ENCODE measurements at places on chromosomes 7 and 10.

DNA sequence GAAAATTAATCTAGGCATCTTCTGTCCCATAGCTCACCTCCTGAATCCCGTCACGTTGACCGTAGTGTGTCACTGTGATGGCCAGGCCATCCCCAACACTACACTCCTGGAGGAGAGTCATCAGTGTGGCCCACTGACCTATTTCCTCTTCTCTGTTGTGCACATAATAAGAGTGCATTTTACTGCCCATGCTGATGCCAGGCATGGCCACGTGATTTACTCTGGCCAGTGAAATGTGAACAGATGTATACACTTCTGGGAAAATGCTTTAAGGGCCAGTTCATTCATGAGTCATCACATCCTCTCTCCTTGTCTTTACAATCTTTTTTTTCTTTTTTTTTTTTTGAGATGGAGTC, 101.9 kb upstream of the PIP4K2A start:
- no peak for DNase-seq

- DNase-seq, result no peak
These were observed 193.3 kb downstream of the RAMP3 start for GRCh38 chr7:45350896-45351295.

DNA sequence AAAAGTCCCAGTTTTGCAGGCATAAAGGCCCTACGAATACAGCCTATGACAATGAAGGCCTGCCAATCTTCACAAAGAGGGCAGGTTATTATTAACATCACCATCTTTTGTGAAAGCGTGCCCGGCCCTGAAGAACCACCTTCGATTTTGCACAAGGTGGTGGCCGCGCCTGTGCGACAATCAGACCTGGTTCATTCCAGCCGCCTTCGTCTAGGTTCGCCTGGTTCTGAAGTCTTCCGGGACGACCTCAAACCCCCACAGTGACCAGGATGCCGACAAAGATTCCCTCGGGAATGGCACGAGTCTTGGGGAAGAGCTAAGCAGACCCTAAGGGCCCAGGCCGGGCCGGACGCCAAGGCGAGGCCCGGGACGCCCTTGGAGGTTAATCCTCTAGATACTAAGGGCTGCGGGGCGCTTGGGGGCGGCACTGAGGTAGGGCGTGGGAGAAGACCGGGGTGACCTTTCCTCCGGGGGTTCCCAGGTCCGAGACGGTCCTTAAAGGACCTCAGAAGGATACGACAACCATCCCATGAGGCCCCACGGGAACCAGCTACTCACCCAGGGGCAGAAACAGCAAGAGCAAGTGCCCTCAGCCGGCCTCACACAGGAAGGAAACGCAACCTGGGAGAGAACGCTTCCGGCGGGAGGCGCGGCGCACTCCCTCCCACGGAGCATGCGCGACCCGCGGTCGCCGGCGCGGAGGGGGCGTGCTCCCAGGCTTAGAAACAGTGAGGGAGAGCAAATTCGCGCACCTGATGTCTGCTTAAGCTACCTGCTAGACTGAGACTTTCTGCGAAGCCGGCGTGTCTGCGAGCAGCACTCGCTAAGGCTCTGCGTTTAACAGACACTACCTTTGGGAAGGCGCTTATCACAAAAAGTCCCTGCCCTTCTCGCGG, at the start of gene ATAD1:
ATAD1 (minus strand) TSS at position 618 of the 896 bp plus-strand sequence. CDS start 3,627 bp downstream, outside the sequence.
- peak; percentile 88 for DNase-seq

- no peak for DNase-seq
These were observed 28.1 kb upstream of the PLXDC2 start for GRCh38 chr10:19788075-19788686.

DNA sequence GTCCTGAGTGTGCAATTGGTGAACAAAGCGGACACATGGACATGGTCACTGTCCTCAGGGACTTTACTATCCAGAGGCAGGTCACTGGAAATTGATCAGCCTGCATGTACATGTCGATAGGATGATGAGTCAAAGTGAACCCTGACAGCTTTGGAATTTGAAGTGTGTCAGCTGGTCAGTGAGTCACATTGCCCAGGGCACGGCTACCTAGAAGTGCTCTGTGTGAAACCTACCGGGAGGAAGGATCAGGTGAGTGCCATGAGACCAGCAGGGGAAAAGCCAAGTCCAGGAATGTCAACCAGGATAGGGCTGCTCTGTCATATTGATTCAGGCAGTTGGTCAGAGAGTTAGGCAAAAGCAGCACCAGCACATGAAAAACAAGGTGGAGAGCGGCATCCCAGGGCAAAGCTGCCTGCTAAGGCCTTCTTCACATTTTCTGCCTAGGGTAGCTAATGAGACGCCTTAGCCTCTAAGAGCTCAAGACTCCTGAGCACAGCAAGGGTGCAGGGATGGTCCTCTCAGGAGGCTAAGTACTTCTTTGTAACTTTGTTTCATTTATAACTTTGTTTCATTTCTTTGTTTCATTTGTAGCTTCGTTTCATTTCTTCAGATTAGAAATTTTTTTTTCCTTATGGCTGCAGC, 19.4 kb upstream of the PDCD4 start:
- no peak for DNase-seq

DNA sequence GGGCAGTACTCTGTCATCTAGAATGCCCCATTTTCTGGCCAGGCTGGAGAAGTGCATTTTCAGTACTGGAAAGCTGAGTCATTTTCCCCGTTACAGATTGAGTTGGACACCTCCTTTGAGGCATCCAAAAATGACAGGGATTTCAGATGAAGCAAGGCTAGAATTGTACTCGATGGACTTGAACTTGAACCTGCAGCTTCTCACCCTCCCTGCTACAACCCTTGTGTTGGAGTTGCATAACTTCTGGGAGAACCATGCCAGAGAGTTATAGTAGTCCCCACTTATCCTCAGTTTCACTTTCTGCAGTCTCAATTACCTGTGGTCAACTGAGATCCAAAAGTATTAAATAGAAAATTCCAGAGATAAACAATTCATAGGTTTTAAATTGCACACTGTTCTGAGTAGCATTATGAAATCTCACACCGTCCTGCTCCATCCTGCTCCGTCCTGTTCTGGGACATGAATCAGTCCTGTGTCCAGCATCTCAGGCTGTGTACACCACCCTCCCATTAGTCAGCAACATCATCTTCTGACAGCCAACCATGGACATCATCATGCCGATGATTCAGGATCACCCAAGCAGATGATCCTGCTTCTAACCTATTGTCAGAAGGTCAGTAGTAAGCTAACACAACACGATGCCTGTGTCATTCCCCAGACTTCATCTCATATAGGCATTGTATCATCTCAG, 363.7 kb downstream of the DPP6 start:
- DNase-seq, result no peak

DNA sequence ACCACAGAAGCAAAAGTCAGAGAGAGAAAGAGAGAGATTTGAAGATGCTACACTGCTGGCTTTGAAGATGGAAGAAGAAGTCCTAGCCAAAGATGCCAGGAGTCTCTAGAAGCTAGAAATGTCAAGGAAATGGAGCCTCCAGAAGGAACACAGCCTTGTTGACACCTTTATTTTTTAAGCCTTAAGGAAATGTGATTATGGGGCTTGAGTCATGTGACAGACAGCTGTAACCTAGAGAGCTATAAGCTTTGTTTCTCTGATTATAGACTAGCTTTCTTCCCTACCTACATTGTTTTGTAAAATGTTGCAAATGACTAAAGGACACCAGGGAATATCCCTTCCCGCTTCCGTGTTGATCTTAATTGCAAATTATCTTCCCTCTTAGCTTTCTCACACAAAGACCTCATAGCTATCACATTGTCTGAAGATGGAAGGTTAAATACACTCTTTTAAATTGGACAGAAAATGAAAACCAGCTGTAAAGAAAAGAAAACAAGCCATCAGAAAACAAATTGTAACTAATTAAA, 199.9 kb downstream of the ARHGAP12 start:
- DNase-seq, result no peak
